Lower leg skin (tissue), 4 donors: ENCODE measurements at places on chromosomes 7 and 10. TPM values are rescaled to one million over a fixed set of nuclear protein-coding genes. Genes with fewer than 3 reads are reported as not detected.

DNA sequence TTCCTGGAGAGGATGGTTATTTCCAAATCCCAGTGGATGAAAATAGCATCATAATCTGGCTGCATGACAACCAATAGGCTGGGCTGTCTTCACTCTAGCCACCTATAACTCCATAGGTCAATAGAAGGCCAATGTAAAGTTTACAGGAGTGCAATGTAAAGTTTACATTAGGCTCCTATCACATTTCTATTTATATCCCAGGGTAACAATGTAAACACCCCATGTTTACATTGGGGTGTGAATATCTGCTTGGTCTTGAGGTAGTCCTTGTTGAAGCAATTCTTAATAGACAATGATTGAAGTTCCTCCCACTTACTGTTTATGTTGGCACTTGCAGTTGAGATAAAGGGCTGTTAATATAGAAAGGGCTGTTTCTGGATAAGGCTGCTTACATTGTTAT lies 21.5 kb downstream of the CH25H start:
- DNase-seq, result no peak

DNA sequence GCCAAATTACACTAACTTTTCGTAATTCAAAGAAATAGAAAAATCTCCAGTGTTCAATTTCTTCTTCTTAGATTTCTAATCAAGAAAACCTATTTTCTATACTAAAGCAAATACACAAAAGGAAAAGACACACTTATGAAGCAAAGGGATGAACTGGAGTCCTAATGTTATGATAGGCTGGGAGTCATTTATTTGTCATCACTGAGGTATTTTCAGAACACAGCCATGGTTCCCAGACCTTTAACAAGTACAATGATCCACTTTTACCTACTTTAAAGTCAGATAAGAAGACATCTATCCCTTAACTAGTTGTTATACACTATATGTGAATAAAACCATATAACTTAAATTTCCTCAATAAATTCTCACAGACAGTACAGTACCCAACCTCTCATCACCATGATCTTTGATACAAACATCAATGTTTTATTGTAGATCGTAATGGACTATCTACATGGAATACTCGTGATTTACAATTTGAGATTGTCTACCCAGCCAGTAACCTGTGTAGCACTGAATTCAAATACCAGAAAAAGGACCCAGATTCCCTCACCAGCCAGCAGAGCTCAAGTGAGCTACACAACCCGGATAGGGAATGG lies 12.5 kb downstream of the ASNS start:
- no peak for DNase-seq

- no peak for DNase-seq
Observed at GRCh38 chr10:59668096-59668495, 41.6 kb downstream of the SLC16A9 start.

DNA sequence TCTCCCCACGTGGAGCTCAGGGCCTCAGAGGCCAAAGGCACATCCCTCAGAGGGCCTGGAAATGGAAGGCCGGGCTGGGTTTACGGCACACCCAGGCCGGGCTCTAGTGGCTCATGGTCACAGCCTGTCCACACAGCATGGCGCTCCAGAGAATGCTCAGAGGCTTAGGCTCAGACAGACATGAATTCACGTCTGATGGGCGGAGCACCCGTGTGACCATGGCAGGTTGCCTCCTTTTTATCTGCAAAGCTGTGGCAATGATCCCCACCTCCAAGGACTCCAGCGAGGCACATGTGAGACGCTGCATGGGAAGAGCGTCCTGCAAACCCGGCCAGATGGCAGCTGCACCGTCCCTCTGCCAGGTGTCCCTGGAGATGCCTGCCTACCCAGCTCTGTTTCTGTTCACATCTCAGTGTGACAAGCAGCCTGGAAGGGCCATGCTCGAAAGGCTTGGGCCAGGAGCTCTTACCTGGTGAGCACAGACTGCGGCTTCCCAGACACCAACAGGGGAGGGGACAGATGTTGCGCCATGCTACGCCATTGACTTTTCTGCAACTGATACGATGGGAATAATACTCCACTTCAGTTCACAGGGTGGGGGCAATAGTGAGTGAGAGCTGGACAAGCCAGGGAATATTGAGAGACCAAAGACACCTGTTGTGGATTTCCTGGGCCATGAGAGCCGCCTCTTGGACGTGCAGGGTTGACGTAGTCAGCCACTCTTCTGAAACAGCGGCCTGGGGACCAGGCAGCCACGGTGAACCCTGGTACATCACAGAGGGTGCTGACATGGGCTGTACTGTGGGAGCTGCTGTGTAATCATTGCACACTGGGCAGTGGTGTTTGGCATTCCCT lies 34.4 kb upstream of the FAM20C start:
- no peak for DNase-seq

CUZD1 gene
- 0.49 TPM for total RNA-seq

CCL24 gene
- total RNA-seq, result not detected

CLCN1 gene
- total RNA-seq, result not detected

FZD1 gene
- total RNA-seq, result 45.7 TPM
